ENCODE measurements at places on chromosomes 2 and 18. TPM values are rescaled to one million over a fixed set of nuclear protein-coding genes. Genes with fewer than 3 reads are reported as not detected.
A peak's percentile ranks its signal among the peaks of the same experiment; 100 is the strongest.

DNA sequence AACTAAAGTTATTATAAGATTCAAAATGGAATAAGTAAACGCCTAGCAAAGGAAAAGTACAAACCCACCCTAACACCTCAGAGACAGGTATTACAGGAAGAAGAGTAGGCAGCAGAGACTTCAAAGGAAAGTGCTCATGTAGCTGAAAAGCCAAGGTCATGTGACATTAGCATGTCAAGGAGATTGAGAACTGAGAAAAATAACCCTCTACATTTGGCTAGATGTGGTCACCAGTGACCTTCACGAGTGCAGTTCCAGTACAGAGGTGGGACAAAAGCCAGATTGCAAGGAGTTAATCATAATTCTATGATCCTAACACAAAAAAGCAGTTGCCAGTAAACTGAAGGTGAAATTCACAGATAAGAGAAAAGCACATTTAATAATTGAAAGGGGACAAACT is 252.7 kb downstream of the ZEB2 start:
- H3K36me3 ChIP-seq, result no peaks in the 10 kb centered on the region
- H3K27me3 ChIP-seq, result no peaks in the 10 kb centered on the region
- no peak overlapping the region for H3K27ac ChIP-seq
- H3K4me1 ChIP-seq, result no peaks in the 10 kb centered on the region

DNA sequence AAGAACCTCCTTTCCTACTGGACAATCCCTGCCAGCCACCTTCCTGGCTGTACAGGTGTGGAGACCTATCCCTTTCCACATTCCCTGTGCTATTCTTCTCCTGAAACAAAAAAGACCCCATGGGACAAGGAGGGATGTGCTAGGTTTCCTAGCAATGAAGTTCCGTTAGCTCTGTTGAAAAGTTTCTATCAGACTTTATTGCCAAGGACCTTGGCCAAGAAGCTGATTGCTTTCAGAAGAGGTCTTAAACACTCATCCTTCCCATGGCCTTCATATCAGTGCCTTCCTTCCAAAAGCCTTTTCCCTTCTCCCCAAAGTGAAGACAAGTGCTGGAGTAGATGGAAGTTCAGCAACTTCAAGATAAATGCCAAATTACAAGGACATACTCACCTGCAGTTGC is 194.8 kb downstream of the AGPS start:
- DNase-seq, result no peak
- H3K27me3 ChIP-seq, result no peaks in the 10 kb centered on the region
- no peak overlapping the region for H3K4me3 ChIP-seq
- H3K36me3 ChIP-seq, result no peaks in the 10 kb centered on the region

DNA sequence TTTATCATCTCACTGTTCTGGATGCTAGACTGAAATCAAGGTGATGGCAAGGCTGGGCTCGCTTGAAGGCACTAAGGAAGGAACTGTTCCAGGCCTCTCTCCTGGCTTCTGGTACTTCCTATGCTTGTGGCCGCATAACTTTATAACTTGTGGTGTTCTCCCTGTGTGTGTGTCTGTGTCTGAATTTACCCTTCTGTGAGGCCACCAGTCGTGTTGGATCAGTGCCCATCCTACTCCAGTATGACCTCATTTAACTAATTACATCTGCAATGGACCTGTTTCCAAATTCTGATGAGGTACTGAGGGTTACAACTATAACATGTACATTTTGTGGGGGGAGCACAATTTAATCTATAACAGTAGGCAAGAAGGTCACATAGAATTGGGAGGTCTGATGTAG is 41.6 kb downstream of the LYPD6B start:
- no peaks in the 10 kb centered on the region for H3K27me3 ChIP-seq
- H3K36me3 ChIP-seq, result no peaks in the 10 kb centered on the region
- no peak for DNase-seq
- H3K4me1 ChIP-seq, result peaks cover 30% of the 10 kb centered on the region
- H3K4me3 ChIP-seq, result no peak overlapping the region

DNA sequence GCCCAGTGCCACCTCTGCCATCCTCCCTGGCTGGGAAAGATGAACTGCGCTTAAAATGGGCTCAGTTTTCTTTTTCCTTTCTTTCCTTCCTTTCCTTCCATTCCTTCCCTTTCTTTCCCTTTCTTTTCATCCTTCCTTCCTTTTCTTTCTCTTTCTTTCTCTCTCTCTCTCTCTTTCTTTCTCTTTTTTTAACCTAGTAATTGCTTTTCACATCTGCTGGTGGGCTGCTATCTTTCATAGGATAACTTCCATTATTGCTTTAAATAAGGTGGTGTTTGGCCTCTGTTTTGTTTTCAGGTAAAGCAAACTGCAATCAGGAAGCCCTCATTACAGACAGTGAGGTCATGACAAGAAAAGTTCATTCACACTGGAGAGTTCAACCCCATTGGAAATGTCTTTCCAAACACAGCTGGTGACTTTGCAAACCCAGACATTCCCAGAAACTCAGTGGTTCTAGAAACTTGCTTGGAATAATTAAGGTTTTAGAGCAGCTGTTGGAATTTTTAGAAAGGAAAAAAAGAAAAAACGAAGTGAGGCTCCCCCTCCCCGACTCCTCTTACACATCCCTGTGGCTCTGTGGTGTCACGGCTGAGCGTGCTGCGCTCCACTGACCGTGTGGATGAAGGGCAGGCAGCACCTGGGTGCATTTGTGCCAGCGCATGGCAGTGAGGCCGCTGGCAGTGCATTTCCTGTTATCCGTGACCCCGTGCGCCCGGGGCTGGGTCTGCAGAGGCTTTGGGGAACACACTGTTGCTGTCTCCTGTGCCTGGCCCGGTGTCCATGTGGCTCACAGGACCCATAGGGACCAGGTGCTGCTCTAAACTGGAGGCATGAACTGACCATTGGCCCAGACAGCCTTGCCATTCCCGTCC is 76.9 kb downstream of the MBP start:
- no peaks in the 10 kb centered on the region for H3K36me3 ChIP-seq
- DNase-seq, result no peak
- no peaks in the 10 kb centered on the region for H3K27me3 ChIP-seq
- H3K4me1 ChIP-seq, result peaks cover 31% of the 10 kb centered on the region
- no peak overlapping the region for H3K4me3 ChIP-seq
- peak overlapping the region; percentile 94 for H3K27ac ChIP-seq

DNA sequence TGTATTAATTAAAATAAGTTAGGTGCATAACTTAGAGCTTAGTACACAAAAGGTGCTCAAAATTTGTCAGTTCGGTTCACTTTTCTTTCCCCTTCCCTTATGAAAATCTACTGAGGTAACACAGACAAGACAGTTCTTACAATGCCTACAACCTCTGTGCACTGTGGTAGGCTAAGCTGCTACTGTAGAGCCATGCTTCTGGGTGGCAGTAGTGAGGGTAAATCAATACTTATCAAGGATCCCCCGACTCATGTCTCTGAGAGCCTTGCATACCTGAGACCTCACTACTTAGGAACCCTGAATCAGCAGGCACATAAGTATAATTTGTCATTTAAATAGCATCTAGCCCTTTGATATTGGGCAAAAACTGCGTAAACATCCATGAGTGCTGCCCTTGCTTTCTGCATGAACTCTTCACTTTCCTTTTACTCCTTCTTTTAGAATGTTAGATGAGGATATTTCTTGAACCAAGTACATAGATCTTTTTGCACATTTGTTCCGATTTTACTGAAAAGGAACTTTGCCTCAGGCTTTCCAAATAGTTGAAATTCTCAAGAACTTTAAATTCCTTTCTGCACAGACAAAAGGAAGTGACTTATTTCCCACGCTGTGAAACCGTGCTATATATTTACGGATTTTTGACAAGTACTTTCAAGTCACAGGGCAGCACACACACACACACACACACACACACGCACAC is 234.4 kb downstream of the TRIB2 start:
- no peaks in the 10 kb centered on the region for H3K4me1 ChIP-seq
- no peak overlapping the region for H3K27ac ChIP-seq
- no peak overlapping the region for H3K4me3 ChIP-seq
- H3K36me3 ChIP-seq, result no peaks in the 10 kb centered on the region

DNA sequence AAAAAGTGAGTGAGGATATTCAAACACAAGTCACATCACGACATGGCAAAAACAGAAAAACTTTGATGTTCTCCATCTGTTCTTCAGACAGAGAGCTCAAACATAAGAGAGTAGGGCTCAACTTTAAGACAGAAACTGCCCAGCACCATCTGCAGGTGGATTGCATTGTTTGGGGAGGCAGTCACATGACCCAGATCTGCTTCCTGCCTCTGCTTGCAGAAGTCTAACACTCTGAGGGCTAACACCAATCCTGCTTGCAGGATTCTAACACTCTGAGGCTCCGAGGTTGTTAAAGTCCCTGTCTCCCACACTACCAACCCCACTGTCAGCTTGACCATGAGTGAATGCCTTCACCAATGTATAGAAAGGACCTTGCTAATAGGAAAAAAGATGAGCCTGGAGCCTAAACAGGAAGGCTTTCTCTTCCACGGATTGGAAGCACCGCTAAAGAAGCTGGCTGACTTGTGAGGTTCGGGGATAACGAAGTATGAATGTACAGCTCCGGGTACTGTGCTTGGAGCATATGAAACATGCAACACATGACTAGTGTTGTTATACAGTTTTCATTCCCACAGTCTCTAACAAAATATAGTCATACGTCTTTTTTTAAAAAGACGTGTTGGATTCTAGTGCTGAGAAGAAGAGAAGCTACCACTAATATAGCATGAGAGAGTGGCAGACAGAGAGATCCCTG is 176.6 kb upstream of the CREB1 start:
- H3K36me3 ChIP-seq, result no peaks in the 10 kb centered on the region
- H3K27me3 ChIP-seq, result no peaks in the 10 kb centered on the region
- no peak for DNase-seq
- no peak overlapping the region for H3K4me3 ChIP-seq
- H3K27ac ChIP-seq, result no peak overlapping the region

- H3K4me3 ChIP-seq, result no peak overlapping the region
- H3K36me3 ChIP-seq, result no peaks in the 10 kb centered on the region
- no peaks in the 10 kb centered on the region for H3K4me1 ChIP-seq
- peaks cover 30% of the 10 kb centered on the region for H3K27me3 ChIP-seq
These were observed 7.7 kb upstream of the ST8SIA5 start for GRCh38 chr18:46764586-46764985.

- H3K36me3 ChIP-seq, result no peaks in the 10 kb centered on the region
- peak within 1 kb of the TSS; percentile 62 for H3K4me3 ChIP-seq
- peak within 1 kb of the TSS; percentile 55 for H3K27ac ChIP-seq
- peaks cover 17% of the 10 kb centered on the region for H3K27me3 ChIP-seq
These were observed at the start of gene MATN3 for GRCh38 chr2:20012282-20013125. MATN3 (minus strand) TSS chr2:20012668; CDS start chr2:20012631, 37 bp downstream.

DNA sequence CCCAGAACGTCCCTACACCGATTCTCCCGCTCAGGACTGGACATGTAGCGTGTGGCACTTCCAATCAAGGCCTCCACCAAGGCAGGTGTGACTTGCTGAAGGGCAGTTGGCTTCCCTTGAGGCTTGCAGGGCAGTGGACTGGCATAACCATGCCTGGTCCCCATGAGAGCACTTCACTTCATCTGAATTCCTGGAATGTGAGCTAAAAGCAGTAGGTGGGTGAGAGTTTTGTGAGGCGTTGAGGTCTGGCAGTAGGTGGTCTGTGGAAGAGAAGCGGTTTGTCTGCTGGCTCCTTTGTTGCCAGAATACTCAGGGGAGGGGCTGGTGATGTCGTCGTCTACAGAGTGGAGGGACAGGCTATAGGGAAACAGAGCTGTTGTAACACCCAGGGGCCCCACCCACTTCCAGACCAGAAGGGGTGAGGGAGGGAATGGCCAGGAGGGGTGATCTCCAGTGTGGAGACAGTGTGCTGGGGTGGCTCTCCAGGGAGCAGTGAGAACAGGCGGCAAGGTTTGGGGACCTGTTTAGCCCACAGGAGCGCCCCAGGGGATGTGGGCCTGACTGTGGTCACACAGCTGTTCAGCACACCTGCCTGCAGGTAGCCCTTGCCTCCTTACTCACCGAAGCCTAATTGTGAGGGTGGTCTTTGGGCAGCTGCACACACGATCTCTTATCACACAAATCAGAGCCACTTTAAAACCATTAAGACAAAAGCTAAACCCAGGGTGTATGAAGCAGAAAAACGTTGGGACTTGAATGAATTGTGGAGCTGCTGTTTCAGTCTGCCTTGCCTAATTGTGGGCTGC is 21.5 kb upstream of the ALKAL2 start:
- DNase-seq, result no peak
- no peaks in the 10 kb centered on the region for H3K4me1 ChIP-seq
- no peaks in the 10 kb centered on the region for H3K27me3 ChIP-seq
- H3K27ac ChIP-seq, result no peak overlapping the region
- H3K36me3 ChIP-seq, result no peaks in the 10 kb centered on the region
- H3K4me3 ChIP-seq, result no peak overlapping the region

DNA sequence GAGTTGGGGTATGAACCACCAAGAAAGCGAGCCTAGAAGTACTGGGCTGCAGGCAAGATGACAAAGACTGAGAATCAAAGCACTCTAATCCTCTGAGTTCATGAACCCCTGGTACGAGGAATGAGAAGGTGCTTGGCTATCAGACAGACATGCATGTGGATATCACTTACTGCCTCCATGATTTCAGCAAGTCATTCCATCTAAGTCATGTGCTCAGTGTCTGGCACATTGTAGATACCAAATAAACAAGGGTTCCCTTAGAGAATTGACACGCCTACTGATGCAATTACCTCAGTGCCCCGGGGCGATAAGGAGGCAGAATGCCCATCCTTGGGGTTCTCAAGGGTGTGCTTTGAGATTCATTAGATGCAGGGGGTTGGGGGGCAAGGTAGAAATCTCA is 125.6 kb upstream of the PKDCC start:
- peak overlapping the region; percentile 45 for H3K27ac ChIP-seq
- no peak for DNase-seq
- H3K36me3 ChIP-seq, result no peaks in the 10 kb centered on the region
- no peak overlapping the region for H3K4me3 ChIP-seq
- peaks cover 29% of the 10 kb centered on the region for H3K4me1 ChIP-seq

- no peak for DNase-seq
- H3K27ac ChIP-seq, result no peak overlapping the region
- H3K4me3 ChIP-seq, result no peak overlapping the region
- no peaks in the 10 kb centered on the region for H3K36me3 ChIP-seq
These were observed 11.9 kb downstream of the FABP1 start for GRCh38 chr2:88115825-88116518.

GRCh38 chr2:102083393-102083703 is 59.2 kb upstream of the IL1R1 start:
- no peaks in the 10 kb centered on the region for H3K27me3 ChIP-seq
- peak overlapping the region; percentile 60 for H3K27ac ChIP-seq
- H3K4me1 ChIP-seq, result peaks cover 9% of the 10 kb centered on the region
- DNase-seq, result no peak
- no peak overlapping the region for H3K4me3 ChIP-seq

DNA sequence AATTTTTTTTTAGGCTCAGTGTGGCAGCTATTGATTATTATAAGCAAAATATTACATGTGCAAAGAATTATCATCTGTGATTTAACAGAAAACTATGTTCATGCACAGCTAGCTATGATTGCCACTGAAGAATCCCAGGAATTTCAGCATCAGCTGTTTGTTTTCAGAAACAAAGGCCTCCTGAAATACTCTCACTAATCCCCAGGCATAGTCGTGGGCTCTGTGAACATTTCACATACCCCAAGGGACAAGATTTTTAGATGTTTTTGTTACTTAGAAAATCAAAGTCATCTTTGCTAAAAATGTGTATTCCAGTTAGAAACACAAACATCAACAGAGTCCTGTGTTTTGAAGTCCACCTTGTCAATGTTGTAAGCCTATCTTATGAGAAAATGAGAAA is 156.1 kb downstream of the MYO1B start:
- no peak for DNase-seq
- H3K4me3 ChIP-seq, result no peak overlapping the region
- H3K4me1 ChIP-seq, result peaks cover 14% of the 10 kb centered on the region

Gene VRK2
- 16.5 TPM for polyA plus RNA-seq

Gene PARD3B
- 11.5 TPM for polyA plus RNA-seq

Gene NOSTRIN
- 5.8 TPM for polyA plus RNA-seq

Gene NAT8
- 3.3 TPM for polyA plus RNA-seq

Gene C2orf72
- 64.1 TPM for polyA plus RNA-seq

All from hepatocyte (in vitro differentiated cells).